ENCODE measurements at places on chromosomes 5 and 9.

DNA sequence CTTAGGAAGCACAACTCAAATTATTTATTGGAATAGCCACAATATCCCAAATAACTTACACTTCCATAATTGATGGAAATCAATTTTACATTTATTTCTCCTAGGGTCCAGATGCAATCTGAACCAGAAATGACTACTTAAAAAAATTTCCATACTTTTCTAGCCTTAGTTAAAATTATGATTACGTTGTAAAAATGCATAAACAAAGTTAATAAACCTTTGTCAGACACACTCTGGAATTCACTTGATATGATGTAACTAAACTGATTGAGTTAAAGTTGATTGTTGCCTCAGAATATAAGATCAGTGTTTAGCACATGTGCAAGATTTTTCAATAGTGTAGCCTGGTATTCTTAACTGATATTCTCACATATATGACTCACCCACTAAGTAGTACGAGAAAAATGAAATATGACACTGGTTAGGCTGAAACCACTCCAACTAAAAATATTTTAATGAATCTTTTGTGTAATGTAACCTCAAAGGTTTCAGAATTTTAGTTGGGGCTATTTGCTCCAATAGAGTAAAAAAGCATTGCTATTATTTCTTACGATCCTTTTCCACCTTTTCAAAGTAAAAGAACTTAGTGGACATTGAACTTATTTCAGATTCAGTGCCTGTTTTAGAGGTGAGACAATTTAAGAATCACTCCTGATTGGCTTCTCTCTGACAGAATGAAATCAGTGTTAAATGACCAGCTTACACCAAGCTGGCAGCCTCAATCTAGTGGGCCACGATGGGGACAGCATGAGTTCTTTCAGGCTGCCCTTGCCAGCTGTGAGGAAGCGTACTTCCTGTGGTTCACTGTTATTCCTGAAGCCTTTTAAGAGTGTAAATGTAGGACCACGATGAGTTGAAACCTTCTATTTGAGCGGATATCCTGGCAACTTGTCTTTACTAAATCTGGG, 277.2 kb upstream of the CDH9 start:
- no peak for DNase-seq

- no peak for DNase-seq
These were observed 57.6 kb downstream of the FOXD1 start for GRCh38 chr5:73390972-73391371.

DNA sequence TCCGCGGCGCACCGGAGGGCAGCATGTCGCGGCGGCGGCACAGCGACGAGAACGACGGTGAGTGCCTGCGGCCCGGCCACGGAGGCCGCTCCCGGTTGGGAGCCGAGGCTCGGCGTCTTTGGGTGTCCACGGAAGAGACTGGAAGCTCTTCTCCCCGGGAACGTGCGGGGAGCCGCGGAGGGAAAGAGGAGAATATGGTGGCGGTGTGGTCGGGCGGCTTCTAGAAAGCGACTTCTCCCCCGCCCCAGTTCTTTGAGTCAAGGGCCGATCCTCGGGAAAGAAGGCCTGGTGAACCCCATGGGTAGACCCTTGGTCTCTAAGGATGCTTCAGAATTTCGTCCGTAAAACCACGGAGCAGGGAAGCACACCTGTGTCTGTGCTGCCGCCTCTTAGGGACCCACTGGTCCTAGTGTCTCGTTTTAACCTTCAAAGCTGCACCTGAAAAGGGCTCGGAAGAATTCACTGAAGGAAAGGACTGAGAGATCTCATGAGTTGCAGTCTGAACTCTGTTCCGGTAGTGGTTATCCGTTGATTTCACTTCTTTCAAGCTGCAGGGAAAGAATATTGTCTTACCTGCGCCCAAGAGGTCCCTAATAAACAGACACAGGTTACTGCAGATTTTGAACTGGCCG, 354 bp downstream of the NCBP1 start:
- no peak for DNase-seq

- DNase-seq: no peak
These were observed 218.9 kb downstream of the TARS1 start for GRCh38 chr5:33659526-33660169.

DNA sequence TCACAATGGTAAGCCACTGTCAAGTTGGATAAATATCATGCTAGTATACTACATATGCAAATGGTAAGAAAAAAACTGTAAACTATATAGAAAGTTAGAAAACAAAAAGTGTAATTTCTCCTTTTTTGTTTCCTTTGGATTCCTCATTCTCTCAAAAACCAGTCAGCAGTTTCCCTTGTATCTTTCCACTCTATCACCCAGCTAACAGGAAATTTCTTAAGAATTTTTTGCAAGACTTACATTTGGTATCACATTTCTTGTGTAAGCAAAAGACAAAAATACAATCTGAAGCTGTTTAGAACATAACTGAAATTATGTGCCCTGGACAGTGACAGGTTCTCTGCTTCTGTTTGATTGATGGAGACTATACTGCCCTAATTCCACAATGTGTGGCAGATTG, 25.2 kb upstream of the MSH3 start:
- no peak for DNase-seq

- no peak for DNase-seq
These were observed 60.6 kb upstream of the GRIA1 start for GRCh38 chr5:153429761-153430380.

DNA sequence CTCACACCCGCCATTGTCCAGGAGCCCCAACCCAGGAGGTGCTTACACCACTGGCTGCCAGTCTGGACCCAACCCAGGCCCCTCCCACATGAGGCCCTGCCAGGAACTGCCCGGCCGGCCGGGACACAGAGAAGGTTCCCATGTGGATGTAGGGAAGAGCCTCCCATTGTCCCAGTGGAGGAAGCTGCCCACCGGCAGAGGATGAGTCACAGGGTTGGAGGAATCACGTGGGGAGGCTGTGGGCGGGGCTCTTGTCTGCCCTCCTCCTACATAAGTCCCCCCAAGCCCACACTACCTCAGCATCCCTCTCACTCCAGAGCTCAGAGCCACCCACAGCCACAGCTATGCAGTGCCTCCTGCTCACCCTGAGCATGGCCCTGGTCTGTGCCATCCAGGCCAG, 26.1 kb downstream of the PAEP start:
- no peak for DNase-seq

- no peak for DNase-seq
These were observed 29.6 kb upstream of the OTULINL start for GRCh38 chr5:14552017-14552416.

- DNase-seq: no peak
These were observed 3.2 kb upstream of the ANP32B start for GRCh38 chr9:97979788-97980478.

- no peak for DNase-seq
These were observed 11.2 kb upstream of the CCDC152 start for GRCh38 chr5:42745426-42745825.

GRCh38 chr9:131492070-131492469, 10.6 kb upstream of the POMT1 start:
- DNase-seq: no peak

GRCh38 chr5:127031147-127031862, 947 bp upstream of the MARCHF3 start:
- no peak for DNase-seq

DNA sequence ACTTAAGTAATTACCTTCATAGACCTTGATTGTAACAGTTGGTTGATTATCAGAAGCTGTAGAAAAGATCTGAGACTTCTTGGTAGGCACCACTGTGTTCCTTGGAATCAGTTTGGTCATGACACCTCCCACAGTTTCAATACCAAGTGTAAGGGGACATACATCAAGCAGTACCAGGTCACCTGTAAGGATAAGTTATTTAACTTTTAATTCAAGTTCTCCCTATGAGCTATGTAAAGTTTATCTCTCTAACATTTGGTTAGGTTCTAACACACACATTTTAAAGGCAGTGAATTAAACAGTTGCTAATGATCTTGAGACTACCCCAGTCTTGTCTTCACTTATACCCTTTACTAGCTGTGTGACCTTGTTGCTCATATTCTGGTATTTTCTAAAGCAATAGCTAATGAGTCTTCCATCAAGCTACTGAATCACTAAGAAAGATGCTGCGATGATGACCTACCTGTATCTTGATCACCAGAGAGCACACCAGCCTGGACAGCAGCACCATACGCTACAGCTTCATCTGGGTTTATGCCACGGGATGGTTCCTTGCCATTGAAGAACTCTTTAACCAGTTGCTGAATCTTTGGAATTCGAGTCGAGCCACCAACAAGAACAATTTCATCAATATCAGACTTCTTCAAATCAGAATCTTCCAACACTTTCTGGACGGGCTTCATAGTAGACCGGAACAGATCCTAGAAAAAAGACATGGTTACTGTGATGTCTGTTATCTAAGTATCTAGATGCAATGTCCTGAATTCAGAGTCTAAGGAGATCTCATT, 2.8 kb downstream of the HSPA5 start:
- DNase-seq: no peak
